ENCODE measurements at places on chromosomes 4 and X.

DNA sequence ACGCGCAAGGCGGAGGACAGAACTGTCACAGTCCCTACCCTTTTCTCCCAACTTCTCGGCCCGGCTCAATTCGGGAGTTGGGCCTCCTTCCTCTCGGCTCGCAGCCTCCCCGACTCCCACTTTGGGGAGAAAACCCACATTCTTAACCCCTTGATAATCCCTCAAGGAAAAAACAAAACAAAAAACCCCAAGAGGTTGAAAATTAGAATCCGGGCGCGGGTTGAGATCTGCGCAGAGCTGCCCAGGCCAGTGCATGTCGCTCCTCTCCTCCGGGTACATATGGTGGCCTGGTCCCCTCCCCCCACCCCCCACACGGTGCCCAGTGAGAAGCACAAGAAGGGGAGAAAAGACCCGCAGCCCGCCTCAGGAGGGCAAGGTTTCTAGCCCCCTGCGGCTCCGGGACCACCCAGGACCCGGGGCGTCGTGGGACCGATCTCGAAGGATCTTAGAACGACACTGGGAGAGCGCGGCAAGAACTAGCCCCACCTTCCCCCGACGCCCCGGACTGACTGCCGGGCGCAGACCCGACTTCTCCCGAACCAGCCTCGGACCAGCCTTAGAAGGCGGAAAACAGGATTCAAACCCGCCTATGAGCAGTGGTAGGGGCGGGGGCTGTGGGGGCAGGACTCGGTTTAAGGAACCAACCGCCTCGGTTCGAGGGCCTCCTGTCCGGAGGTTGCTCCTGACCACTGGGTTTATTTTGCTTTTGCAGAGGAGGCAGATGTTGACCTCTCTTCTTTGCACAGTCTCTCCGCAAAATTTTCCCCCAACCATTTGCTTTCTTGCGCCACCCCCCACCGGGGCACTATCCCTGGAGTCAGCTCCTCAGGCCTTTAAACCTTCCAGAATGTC, 2.5 kb upstream of the PDGFRA start:
- DNase-seq: no peak

DNA sequence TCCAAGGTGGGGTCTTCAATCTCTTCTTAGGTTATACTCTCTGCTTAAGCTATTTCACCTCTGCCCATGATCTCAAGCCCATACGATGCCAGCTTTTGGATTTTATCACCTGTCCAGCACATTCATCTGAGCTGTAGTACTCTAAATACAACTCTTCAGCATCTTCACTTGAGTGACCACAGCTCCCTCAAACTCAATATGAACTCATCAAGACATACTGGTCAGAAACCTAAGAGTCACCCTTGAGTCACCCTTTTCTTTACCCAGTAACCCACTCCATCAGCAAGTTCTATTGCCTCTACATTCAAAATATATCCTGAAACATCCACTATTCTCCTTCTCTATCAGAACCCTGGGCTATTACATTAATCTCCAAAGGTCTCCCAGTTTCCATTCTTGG, 69.4 kb downstream of the DCHS2 start:
- DNase-seq: no peak

DNA sequence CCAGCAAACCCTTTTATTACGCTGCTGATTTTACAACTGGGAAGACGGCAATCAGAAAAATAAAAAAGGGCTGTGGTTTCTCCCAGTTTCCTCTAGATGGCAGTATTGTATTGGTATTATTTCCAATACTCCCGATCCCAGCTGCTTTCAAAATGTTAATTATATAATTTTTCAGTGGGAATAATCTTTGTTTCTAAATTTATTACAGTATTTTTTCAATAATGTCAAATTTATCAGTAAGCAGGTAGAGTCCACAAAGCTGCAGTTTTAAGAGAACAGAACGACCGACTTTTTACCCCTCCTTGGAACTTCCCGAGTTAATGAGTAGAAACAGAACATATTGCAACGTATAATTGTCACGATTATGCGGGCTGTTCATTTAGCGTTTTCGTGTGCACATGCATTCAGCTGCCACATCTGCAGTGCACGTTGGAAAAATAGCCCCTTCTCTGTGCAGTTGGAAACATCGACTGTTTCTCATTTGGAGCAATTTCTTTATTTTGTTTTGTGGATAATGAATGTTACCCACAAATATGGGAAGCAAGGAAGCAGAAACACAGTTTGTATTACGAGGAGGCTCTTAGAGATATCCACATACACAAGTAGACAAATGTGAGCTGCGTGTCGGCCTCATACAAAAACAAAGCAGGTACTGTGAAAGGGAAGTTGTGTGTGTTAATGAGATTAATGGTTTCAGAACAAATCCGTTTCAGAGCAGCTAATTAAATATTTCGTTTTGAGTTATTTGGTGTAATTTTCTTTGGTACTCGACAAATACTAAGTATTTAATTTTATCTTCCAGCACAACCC, 188.0 kb downstream of the STIM2 start:
- no peak for DNase-seq

- DNase-seq: no peak
These were observed 19.0 kb upstream of the PPP3CA start for GRCh38 chr4:101366331-101366730.

- DNase-seq: no peak
These were observed 169.6 kb downstream of the RAPGEF2 start for GRCh38 chr4:159272273-159273140.

DNA sequence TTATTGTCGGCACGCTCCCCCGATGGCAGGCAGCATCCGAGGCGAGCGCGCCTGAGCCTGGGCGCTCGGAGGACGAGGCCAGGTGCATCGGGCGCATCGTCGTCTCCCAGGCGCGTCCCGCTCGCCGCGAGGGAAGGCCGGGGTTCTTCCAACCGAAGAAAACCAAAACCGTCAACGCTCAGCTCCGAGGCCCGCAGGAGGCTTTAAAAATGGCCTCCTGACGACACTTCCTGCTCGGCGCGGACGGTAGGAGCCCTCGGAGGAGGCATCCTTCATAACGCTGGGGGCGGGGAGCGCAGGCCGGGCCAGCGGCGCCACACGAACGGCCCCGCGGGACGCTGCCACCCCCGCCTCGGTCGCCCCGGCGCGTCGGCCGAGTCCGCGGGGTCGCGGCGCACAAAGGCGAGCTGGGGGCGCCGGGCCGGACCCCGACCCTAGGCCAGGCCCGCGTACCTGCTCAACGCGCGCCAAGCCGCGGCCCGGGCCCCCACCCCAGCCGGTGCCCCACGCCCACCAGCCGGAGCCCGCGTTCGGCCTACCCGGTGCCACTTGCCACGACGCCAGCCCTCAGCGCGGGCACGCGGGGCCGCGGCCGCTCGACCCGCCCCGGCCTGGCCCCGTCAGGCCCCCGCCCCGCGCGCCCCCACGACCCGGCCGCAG, 501 bp downstream of the ZNF518B start:
- DNase-seq: no peak

DNA sequence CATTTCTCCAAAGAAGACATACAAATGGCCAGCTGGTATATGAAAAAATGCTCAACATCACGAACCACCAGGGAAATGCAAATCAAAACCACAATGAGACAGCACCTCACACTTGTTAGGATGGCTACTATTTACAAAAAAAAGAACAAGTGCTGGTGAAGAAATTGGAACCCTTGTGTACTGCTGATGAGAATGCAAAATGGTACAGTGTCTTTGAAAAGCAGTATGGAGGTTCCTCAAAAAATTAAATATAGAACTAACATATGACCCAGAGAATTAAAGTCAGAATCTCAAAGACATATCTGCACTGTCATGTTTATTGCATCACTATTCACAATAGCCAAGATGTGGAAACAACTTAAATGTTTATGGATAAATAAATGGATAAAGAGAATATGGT, 20.9 kb downstream of the PAGE4 start:
- DNase-seq: no peak

GRCh38 chr4:10694828-10695209, 10.3 kb upstream of the CLNK start:
- no peak for DNase-seq

DNA sequence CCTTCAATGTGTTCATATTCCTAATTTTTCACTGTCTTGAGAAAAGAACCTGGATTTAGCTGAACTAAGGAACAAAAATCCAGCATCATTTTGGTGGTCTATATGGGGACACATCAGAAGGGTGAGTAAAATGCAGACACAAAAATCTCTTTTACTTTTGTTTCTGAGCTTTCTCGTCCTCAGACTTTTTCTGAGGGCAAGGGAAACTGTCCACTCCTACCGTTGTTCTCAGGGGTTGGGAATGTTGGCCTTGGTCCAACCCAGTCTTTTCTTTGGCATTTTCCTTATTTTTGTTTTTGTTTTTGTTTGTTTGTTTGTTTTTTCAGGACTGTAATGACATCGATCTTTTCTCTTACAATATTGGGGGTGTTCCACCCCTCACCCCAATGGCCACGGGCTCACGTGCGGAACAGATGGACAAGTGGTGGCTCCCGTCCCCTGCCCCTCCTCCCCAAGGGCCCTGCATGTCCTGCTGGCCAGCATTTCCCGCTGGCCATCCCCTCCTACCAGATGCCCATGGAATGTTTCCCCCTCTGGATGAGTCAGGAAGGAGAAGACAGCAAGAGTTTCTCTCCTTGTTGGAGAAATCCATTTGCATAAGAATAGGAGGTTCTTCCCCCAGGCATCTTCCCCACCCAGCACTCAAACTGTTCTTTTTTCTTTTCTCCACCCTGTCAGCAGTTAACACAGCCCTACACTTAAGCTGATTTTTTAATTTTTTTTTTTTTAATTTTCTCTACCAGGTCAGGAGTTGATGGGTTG, 305.4 kb upstream of the NDST4 start:
- no peak for DNase-seq

- no peak for DNase-seq
These were observed 6.5 kb downstream of the ZNF185 start for GRCh38 chrX:152904151-152905080.

DNA sequence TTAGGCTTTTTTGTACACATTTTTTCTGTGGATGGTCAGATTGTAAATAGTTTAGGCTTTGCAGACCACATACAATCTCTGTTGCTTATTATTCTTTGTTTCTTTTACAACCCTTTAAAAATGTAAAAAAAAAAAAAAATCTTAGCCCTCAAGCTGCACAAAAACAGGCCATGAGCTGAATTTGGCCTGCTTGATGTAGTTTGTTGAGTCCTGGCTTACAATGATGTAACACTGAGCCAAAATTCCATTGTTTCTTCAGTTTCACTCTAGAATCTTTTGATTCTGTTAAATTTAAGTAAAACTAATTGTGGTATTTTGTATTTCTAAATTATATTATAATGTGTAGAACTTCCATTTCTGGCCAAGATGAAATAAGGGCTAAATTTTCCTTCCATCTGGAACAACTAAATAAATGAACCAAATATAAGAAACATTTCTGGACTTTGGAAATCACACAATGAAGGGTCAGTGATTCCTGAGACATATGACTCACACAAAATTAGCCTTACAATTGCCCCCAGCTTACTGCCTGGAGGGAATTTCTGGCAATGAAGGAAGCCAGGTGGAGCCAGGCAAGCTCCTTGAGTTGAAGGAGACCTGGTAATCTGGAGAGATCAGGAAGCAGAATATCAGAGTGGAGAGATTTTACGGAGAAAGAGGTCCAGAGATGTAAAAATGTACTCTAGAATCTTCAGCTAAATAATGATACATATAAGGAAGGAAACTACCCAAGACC, 29.8 kb downstream of the IQCM start:
- no peak for DNase-seq

GRCh38 chrX:53362449-53362848, 60.0 kb downstream of the SMC1A start:
- no peak for DNase-seq

- peak; percentile 51 for DNase-seq
These were observed 17.0 kb upstream of the PAPSS1 start for GRCh38 chr4:107736924-107737448.
